ENCODE measurements at places on chromosomes 12 and 14. TPM values are rescaled to one million over a fixed set of nuclear protein-coding genes. Genes with fewer than 3 reads are reported as not detected.

The CLEC2B gene
- 15.7 TPM for total RNA-seq

The P3H3 gene
- total RNA-seq = 72.4 TPM

The TNFAIP2 gene
- total RNA-seq = 139 TPM

The TUNAR gene
- total RNA-seq = not detected

The SLC5A8 gene
- total RNA-seq = not detected

The CEP83 gene
- total RNA-seq = 13.5 TPM

The ORAI1 gene
- 8.1 TPM for total RNA-seq

The CLEC12A gene
- total RNA-seq = not detected

The TMEM253 gene
- not detected for total RNA-seq

GRCh38 chr12:99450036-99450630 is 197.4 kb upstream of the GARIN6 start:
- no peak for DNase-seq

DNA sequence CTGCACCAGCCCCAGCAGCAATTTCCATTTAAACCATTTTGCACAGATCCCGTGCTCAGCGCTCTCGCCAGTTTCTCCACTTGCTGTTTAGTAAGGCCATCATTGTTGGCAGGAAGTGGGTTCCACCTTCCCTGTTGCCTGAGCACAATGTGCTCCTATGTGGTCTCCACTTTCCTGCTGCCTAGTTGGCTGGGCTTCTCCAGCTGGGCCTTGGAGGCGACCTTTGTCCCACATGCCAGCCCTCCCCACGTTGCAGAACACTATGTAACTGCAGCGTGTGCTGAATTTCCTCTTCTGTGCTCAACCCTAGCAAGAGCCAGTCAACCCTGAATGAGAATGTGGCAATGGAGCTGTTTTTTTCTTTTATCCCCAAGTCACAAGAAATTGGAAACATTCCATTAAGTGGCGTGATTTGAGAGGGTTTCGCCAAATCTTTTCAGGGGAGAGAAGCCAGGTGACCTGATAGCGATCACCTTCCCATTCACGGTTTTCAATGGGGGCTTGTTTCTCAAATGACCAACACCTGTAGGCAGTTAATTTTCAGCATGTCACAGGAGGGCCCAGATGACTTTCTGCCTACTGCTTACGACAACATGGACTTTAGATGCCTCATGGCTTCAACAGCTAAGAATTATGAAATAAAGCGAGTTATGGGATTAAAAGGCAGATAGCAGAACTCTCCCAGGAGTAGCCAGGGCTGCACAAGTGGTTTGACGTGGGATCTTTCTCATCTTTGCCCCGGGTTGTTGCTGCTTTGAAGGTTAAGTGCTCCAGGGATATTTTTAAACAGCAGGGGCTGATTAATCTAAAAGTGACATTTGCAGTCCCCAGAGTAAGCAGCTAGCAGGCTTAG is at the start of gene ACACB:
TSS of gene ACACB (plus strand) at position 830 of the 853 bp plus-strand sequence. CDS start 22,819 bp downstream, outside the sequence.
- DNase-seq = no peak

DNA sequence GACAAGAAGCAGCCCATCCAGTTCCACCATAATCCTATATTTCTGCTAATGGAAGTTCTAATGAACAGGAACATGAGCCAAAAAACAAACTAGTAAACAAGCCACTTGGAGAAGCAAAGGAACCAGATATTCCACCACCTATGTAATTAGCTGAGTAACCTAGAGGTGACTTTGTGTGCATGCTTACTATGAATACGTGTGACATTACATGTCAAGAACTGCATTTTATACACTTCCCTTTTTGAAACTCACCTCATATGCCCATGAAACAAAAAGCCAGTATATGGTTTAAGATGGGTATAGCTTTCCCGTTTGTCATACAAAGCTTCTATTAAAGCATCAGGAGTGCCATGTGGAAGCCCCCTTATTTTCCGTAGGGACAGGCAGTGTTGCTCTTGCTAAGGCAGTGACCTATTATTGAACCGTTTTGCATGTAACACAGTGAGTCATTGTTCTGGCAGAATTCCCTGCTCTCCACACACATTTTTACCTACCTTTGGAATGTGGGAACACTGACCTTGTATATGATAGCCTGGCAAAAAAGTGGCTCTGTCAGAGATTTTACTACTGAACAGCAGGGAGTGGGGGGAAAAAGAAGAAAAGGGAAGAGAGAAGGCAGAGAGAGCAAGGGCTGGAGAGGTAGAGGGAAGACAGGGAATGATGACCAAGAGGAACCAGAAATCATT is 34.8 kb upstream of the FRMD6 start:
- peak; percentile 97 for DNase-seq

DNA sequence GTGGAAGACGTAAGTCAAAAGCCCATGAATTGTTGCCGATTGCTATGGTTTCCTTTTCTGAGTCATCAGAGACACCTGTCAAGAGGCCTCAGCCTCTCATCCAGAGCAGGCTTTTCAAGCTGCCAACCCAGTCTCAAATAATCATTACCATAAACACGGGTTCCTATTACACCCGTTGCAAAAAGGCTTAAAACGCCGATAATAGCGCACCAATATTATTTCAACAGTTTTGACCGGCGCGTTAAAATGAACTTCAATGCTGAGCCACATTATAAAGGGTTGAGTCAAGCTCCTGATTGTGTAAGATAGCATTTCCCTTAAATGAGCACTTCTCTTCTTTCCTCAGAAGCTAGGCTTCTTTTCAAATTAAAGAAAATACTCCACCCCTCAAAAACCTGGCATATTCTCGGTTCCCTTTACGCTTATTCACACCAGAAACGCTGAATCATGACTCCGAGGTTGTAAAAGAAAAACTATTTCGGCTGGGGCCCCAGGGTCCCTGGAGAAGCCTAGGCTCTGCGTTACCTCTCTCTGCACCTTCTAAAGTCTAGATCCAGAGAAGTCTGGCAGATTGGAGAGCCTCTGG is 1.4 kb downstream of the TMTC1 start:
- DNase-seq = peak; percentile 80

DNA sequence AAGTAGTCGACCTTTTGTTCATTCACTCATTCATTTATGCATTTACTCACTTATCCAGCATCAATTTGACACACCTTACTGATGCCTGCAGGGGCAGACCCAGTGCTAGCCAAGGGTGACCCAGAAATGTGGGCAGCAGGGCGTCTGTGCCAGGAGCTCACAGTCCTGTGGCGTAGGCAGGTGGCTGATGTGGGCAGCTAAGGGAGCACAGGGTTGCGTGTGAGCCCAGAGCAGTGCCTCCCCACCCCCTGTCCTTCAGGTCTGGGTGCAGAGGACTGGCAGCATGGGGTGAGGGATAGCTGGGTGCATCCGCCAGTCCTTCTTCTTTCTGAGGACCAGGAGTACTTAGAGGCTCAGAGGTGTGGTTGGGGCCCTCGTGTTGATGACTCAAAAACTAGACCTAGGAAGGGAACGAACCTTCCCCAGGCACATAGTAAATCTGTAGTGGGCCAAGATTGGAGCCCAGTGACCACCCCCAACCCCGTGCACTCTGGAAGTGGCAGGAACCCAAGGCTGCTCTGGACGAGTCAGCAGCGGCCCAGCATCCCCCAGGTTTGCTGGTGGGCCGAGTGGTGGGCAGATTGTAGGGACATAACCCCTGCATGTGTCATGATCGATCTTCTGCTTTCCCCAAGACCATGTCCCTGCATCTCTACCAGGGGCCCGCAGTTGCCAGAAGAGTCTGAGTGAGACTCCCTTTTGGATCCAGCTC is 63.9 kb downstream of the BEGAIN start:
- DNase-seq = no peak

DNA sequence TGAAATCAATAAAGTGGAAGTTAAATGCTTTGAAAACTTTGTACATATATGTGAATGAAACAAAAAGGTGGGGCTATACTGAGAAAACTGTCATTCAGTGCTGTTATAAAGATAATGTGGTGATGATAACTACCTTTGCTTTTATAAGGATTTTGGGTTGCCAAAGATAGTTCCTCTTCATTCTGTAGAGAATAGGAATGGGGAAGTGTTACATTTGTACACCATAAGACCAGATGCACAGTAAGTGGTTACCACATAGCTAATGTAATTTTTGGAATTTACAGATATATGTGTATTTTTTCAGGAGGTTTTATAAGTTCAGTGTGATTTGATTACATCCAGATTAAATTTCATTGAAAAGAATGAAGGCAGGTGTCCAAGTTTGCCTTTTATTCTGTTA is 18.1 kb downstream of the RAB21 start:
- DNase-seq = no peak

DNA sequence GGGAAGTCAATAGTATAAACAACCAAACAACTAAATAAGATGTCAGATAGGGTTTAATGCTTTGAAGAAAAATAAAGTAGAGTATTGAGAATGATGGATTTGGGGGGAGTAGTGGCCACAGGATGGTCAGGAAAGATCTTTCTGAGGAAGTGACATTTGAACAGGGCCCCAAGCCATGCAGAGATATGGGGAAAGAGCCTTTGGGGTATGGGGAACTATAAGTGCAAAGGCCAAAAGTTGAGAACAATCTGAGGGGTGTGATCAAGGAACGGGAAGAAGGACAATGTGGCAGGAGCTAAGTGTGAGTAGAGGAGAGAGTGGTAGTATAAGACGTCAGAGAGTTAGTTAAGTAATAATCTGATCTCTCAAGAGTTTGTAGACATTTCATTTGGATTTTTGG is 1.3 kb downstream of the MRPS35 start:
- DNase-seq = no peak

- no peak for DNase-seq
Measured at GRCh38 chr14:68322940-68323620, 469.8 kb downstream of the ZFP36L1 start.

GRCh38 chr12:52947738-52948423 is 1.0 kb upstream of the KRT18 start:
- no peak for DNase-seq

GRCh38 chr12:103858953-103859601 is 18.0 kb upstream of the NT5DC3 start:
- DNase-seq = peak; percentile 99

- no peak for DNase-seq
Measured at GRCh38 chr14:105858676-105859025, 332.3 kb downstream of the TMEM121 start.

DNA sequence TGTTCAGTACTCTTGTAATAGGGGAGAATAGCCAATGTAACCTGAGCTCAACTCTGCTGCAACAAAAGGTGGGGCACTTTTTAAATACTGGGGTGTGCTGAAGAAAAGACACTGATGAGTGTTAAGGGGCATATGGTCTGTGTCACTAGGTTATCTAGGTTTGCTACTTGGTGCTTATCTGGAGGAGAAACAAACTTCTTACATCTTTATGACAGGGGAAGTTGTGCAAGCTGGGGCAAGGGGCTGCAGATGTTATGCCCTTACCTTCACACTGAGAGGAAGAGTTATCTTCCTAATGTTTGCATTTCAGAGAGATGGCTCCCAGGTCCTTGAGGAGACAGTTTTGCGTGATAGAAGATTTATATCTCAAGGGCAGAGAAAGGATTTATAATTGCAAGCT is 90.9 kb upstream of the PKP2 start:
- no peak for DNase-seq

GRCh38 chr14:101325319-101325718 is 236.0 kb upstream of the DIO3 start:
- no peak for DNase-seq

- DNase-seq = no peak
Measured at GRCh38 chr12:31029468-31029867, 44.2 kb upstream of the DDX11 start.

DNA sequence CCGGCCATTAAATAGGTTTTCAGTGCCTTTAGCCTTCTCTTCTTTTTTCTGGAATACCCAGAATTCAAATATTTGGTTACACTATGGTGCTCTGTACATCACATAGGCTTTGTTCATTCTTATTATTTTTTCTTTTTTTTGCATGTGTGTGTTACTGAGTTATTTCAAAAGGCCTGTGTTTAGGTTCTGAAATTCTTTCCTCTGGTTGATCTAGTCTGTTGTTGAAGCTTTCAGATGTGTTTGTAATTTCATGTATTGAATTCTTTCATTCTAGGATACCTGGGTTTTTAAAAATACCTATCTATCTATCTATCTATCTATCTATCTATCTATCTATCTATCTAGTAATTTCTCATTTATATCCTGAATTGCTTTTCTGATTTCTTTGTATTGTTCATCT is 66.9 kb downstream of the FBXO33 start:
- DNase-seq = no peak

- no peak for DNase-seq
Measured at GRCh38 chr14:32980178-32980901, 41.7 kb downstream of the NPAS3 start.

DNA sequence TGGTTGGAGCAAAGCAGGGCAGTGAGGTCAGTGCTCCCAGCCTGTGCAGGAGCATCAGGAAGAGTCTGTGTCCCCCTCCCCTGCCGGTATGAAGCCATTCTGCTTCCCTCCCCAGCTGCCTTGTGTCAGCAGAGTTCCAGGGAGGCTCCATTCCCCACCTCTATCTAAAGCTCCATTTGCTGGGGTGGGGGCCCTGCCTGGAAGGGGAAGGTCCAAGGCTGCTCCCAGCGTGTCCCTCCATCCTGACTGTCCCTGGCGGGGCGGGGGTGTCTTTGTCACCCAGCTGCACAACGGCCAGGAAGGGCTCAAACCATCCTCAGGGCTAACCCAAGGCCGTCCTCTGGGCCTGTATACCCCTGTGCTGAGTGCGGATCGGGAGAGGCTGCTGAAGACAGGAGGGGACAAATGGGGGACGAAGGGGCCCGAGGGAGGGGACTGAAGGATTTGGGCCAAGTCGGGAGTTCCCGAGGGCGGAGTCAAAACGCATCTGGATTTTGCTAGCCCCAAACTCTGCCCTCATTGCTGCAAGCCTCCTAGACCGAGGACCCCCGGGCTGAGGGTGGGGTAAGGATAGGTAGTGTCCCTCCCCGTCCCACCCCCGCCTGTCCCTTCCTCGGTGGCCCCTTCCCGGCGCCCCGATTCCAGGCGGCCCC is 748 bp upstream of the ACVRL1 start:
- no peak for DNase-seq

DNA sequence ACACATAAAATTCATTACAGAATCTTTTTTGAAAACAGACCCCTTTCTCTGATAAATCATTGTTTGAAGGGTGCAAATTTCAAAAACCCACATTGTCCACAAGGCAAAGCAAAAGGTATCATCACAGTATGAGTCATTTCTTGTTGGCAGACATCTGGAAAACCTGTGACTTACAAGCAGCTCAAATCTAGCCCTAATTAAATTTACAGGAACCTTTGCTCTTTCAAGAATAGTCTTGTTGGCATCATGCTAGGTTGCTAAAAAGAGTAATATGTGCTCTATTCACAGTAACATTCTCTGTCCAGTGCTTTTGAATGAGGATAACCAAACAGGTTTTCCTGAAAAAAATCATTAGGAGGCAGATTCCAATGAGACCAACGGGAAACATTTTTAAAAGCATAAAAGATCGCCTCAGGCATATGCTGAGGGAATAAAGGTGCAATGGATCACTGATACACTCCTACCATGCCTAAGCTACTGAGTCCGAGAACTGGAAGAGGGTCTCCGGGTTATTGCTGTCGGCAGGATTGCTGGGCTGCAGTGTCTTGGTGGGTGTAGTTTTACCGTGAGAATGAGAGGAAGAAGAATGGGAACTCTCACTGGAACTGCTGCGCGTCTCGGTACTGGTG is 55.5 kb upstream of the TTC7B start:
- peak; percentile 49 for DNase-seq

- peak; percentile 30 for DNase-seq
Measured at GRCh38 chr12:3035815-3036702, 41.1 kb upstream of the TSPAN9 start.
